ENCODE measurements at places on chromosomes 2 and 18.

GRCh38 chr18:75429975-75430374, 2.5 kb upstream of the SMIM21 start:
- DNase-seq = no peak

GRCh38 chr18:39403121-39403520, 1837.5 kb upstream of the CELF4 start:
- DNase-seq = no peak

- DNase-seq = no peak
Observed at GRCh38 chr2:129918604-129919003, 60.9 kb upstream of the RAB6C start.

GRCh38 chr2:43127208-43127940, 99.0 kb downstream of the ZFP36L2 start:
- no peak for DNase-seq

DNA sequence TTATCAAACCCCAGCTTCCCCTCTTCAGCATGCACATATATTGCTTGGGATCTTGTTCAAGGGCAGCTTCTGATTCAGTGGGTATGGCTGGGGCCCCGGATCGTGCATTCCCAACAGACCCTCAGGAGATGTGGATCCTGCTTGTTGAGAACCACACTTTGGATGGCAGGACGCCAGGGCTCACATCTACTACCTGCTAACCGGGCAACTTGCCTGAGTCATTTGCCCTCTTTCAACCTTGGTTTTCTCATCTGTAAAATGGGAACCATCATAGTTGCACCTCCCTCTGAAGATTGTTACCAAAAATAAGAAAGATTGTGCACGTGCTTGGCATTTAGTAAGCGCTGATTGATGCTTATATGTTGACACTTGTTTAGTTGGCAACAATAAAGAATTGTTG, 154.6 kb downstream of the ACKR3 start:
- DNase-seq = no peak

Measured in type B pancreatic cell (in vitro differentiated cells).